Stimulated activated CD4-positive, alpha-beta T cell treated with anti-CD3 and anti-CD28 coated beads, TNF-alpha, amount 100 ng/mL, for 24 hours (primary cell): ENCODE measurements at places on chromosomes 12 and 14.

DNA sequence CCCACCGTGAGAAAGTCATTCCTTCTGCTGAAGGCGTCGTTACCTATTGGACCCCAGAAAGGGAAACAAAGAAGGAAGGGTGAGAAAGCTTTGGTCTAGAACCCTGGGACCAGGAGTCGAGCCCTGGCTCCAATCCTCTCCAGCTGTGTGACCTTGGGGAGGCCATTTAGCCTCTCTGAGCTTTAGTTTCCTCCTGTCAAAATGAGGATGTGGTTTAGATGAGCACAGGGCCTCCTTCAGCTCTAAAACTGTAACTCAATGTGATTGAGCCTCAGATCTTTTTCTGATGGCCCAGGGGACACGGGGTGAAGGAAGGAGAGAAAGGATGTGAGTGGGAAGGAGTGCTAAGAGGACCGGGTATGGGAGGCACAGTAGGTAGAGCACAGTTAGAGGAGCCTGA, 7.7 kb downstream of the JDP2 start:
- DNase-seq, result no peak

DNA sequence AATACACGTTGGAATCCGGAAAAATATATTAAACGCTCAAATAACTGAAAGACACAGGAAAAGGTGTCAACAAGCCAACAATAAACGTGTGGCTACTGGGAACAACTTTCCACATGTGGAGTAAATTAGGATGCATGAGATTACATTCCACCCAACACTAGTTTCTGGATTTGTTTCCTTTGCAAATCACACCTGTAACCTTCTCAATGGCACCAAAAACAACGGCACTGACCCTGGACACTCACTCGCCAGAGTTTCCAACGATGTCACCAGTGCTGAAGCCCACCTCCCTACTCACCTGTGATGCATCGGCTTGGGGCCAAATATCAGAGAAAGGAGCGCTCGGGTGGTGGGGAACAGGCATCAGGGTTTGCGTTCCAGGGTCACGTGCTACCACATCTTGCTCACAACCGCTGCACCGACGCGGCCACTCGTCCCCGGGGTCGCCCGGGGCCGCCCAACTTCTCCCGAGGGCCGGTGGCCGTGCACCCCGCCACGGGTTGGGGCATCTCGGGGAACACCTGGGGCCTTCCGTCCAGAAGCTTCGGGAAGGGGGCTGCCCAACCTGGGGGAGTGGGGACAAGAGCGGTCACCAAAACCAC, 629 bp downstream of the PRDM4 start:
- peak; percentile 14 for DNase-seq

- DNase-seq, result no peak
These were observed 86.2 kb downstream of the STON2 start for GRCh38 chr14:81313775-81314429.

DNA sequence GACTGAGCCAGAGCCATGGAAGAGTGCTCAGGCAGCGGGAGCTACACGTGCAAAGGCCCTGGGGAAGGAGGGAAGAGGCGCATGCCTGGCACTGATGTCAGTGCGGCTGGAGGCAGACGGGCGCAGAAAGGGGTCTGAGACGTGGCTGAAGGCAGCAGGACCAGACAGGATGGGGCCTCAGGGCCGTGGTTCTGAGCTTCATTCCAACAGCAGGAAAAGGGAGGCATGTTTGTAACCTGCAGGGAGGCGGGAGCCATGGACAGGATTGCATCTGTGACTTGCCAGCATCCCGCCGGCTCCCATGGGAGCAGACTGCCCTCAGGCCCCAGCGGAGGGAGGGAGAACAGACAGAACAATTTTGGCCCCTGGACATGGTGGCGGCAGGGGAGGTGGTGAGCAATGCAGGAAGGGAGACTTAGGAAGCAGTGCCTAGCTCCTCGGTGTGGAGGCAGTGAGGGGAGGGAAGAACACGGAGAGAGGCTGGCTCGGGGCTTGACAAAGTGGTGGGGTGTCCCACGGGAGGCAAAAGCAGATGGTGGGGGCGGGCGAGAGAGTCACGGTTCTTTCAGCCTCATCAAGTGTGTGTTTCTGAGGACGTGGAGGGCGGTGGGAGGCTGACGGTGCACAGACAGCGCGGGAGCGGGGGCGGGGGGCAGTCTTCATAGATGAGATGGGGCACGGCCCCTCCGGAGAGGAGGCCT, 33.3 kb upstream of the INF2 start:
- DNase-seq, result no peak

DNA sequence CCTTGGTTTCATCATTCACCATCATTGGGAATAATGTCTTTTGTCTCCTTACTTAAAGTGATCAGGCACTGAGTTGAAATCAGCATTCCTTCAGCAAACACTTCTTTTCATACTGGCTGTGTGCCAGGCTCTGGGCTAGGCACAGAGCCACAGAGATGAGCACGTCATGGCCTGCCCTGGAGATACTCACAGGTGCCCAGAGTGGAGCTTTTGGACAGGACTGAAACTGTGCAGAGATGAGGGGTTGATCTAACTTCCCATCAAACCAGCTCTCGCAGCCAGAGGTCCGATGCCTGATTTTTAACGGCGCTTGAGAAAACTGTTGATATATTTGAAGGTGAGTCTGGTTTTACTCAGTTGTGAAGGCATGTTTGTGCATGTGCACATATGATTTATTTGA, 43.1 kb downstream of the CACNA1C start:
- DNase-seq, result no peak
